ENCODE measurements at places on chromosomes 12 and 14. TPM values are rescaled to one million over a fixed set of nuclear protein-coding genes. Genes with fewer than 3 reads are reported as not detected.

GRCh38 chr12:93582351-93582750 is 9.9 kb downstream of the SOCS2 start:
- DNase-seq: no peak

DNA sequence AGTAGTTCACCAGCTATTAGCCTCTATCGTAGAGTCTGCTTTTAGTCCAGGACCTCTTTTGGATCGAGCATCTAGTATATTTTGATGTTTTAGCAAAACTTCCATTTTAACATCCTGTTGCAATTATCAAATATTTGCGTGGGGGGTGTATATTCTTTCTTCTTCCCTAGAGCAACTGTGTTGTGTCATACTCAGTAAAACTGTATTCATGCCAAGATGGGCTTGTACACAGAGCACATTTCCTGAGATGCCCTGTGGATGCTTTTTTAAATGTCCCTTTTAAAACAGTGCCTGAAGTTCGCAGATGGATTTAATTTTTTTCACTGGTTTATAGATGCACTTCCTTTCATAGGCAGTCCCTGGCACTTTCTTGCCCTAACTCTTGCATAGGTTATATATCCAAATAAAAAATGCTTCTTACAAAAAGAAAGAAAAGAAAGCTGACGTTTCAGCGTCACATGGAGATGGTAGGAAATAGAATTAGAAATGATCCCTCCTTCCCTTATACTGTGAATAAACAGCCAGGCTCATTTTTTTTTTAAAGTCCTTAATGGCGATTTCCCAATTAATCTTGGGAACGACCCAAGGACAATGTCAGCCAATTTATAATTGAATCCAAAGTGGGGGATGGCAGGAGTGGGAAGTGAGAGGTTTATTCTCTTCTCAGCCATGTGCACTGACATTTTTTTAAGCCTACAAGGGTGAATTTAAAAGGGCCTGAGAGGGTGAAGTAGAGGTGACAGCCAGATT is 247.0 kb downstream of the SLC41A2 start:
- DNase-seq: no peak

Gene TAS2R31
- total RNA-seq: not detected

Gene CCDC198
- total RNA-seq: not detected

Gene PRDM4
- total RNA-seq: 43.2 TPM

Measured in Daoy (cell line).